ENCODE measurements at places on chromosomes 3 and 15.
A peak's percentile ranks its signal among the peaks of the same experiment; 100 is the strongest.

- no peak for DNase-seq
These were observed 6.0 kb downstream of the UBL7 start for GRCh38 chr15:74454764-74455500.

GRCh38 chr15:20356444-20356910 is 185.1 kb downstream of the GOLGA6L6 start:
- peak; percentile 93 for DNase-seq

- no peak for DNase-seq
These were observed 448.8 kb upstream of the CADM2 start for GRCh38 chr3:84510007-84510406.

DNA sequence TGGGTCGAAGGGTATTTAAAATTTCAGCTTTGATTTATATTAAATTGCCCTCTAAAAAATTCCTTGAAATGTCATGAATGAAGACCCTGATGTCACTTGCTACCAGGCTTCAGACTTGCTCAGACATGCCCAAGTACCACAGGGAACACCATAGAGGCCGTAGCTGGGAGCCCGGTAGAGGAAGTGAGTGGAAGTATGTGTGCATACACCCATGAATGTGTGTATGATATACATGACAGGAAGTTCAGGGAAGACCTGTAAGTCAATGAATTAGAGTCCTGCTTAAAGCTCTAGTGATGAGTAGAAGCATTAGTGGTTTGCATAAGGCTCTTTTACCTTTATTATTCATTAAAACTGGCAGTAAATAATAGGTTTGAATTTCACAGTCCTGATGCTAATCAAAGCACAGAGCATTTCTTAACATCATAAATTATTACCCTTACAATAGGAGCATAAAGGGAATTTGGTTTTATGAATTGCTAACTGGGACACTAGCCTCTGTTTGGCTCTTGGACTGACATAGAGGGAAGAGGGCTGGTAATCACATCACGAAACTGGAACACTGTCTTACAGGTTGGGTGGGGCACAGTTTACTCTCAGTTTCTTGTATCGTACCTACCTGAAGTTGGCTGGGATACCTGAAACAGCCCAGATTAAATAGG is 144.4 kb downstream of the CHST2 start:
- DNase-seq: no peak

DNA sequence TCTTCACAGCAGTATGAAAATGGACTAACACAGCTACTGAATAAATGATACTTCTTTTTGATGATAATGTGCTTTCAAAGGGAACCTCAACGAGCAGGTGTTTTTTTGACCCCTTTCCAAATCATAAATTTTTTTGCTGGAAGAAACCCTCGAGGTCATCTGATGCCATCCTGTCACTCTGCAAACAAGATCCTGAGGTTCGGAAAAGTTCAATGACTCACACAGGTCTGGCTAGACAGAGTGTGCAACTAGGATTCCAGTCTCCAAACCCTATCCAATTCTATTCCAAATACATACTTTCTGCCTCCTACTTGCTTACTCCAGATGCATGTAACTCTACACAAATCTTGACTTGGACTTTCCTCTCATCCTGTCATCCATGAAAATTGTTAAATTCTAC is 124.7 kb downstream of the NEDD4 start:
- no peak for DNase-seq

- DNase-seq: no peak
These were observed 44.6 kb downstream of the LRRC28 start for GRCh38 chr15:99295840-99296239.

DNA sequence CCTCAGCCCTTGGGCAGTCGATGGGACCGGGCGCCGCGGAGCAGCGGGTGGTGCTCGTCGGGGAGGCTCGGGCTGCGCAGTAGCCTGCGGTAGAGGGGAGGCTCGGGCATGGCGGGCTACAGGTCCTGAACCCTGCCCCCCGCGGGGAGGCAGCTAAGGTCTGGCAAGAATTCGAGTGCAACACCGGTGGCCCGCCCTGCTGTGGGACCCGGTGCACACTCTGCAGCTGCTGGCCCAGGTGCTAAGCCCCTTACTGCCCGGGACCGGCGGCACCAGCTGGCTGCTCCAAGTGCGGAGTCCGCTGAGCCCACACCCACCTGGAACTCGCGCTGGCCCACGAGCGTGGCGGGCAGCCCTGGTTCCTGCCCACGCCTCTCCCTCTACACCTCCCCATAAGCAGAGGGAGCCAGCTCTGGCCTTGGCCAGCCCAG is 377.7 kb upstream of the RBMS3 start:
- DNase-seq: no peak

- DNase-seq: no peak
These were observed 397 bp downstream of the PLXND1 start for GRCh38 chr3:129605922-129606635.

DNA sequence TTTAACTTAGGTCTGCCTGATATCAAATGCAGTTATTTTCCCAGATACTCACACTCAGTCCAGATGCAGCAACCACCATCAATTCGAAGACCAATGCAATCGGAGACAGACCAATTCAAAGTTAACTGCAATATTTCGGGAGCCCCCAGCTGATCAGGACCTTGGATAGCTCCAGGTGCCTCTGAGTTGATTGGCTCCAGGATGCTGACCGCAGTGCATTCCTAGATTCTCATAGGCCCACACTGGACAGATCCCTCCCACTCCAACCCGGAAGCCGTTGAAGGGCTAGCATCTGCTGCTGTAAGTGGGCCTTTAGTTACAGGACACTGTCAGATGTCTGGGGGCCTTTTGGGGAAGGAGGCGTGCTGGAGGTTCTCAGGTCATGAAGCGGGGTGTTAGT is 89.5 kb upstream of the ATP2B2 start:
- DNase-seq: peak; percentile 32

- DNase-seq: no peak
These were observed 24.7 kb downstream of the EOGT start for GRCh38 chr3:68988740-68989139.

DNA sequence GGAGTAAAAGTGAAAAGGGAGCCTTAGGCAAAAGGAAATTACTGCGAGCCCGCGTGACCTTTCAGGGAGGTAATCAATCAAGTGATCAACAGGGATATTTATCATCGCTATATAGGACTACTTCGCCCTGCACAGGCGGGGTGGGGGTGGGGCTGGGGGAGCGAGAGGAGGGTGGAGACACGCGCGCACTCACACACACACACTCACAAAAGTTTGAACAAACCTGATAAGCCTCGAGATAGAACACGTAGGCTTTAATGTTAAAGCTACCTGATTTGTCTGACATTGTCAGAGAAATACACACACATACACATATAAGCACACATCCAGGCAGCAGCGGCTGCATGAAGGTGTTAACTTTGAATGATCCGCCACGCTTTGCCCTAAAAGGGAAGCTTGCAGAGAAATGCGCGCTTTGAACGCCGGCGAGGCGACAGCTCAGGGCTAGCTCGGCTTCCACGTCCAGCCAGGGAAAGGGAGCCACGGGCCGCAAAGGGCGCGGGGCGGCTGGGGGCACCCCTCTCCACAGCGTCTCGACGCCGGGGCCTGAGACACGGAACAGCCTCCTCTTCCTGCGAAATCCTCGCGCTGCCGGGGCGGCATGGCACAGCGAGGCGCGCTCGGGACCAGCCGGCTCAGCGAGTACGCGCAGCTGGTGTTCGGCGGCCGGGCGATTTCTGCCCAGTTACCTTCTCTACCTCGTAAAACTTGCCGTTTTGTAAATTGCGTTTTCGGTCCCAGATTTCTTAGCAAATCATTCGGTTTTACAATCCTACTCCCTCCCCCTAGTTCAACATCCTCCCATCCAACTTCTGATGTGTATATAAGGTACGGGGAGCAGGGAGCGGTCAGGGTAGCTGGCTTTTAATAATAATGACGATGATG is 4.8 kb upstream of the MECOM start:
- DNase-seq: no peak

DNA sequence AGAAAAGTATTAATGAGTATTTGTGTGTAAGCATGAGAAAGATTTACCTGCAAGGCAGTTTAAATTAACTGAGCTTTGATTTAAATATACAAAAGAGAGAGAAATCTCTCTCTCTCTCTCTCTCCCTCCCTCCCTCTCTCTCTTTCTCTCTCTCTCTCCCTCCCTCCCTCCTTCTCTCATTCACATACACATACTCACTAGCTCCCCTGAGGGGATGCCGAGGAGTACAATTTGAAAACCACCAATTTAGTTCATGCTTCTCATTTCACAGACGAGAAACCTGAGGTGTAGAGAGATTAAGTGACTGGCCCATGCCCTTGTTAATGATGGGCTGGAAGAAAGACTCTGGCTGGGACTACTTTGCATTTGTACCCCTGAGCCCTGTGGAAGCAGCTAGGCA is 59.4 kb downstream of the MECOM start:
- no peak for DNase-seq

GRCh38 chr3:159796226-159796625 is 192.4 kb upstream of the IL12A start:
- no peak for DNase-seq

DNA sequence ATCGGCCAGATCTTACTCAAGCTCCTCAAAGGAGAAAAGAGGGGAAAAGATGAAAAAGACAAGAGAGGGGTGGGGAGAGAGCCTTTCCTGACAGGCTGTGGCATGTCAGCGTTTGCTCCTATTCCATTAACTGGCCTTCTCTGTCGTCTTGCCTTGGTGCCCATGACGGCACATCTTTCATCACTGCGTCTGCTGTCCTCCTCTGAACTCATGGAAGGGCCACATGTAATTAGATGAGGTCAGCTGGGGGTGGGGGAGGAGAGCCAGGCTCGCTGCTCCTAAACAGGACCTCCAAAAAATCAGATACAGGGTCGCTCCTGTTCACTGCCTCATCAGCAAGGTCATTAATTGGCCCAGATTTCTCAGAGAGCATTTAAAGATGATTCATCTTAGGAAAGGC is 49.7 kb downstream of the LRTM1 start:
- no peak for DNase-seq

- no peak for DNase-seq
These were observed 69.4 kb downstream of the SCN10A start for GRCh38 chr3:38746641-38747040.

DNA sequence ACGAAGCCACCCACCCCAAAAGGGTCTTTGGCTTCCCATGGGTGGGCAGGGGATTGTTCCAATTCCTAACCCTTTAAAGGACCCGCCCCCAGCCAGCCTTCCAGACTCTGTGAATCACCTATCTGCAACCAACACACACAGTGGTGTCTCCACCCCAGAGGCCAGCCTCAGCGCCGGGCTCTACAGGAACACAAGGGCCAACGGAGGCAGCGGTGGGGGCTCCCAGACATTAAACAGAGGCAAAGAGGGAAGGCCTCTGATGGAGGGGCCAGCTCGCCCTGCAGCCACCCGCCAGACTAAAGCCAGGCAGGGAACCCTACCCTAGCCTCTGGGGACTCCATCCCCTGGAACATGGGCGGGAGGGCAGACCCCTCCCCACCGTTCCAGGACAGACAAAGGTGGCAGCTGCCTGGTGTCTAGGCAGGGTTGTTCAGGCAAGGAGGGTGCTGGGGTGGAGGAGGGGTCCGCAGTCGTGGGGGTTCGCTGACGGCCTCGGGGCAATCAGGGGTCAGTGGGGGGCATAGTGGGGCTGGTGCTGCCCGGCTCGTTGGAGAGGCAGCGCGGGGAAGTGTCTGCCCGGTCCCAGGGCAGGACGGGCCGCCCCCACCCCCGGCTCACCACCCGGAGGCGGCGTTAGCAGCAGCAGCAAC is 448 bp downstream of the SHISA5 start:
- DNase-seq: no peak

- DNase-seq: no peak
These were observed 124.5 kb downstream of the MAGI1 start for GRCh38 chr3:65914032-65914739.

DNA sequence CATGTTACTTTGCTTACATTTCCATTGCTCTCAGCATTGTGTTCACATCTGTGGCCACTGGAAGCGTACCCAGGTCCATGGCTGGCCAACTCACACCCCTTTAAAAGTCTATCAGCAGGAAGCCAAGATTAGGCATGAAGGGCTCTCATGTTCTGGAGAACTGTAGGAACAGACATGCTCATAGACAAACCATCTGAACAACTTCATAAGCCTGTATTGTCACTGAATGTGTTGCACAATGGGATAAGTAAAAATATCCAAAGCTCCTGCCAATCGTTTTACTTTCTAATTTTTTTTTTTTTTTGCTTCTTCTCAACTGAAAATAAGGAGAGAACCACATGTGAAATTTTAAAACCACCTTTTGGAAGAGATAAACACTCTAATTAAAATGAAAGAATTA is 6.4 kb downstream of the RPLP1 start:
- no peak for DNase-seq

DNA sequence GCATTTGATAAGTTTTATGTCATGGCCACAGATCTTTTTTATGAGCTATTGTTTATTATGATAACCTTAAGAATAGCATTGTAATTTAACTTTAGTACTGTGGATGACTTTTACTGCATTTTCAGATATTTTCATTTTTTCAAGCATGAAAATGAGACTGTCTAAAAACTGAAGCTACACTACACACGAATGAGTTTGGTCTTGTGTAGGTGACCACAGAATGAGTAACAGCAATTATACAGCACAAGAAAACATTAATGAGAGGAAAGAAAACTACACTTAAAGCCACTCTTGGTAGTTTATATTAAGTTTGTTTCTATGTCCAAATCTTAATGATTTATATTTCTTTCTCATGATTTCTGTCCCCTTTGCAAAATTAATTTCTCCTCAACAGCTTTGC is 809.2 kb downstream of the NAALADL2 start:
- no peak for DNase-seq

- no peak for DNase-seq
These were observed 1.7 kb downstream of the NMNAT3 start for GRCh38 chr3:139676108-139676507.

DNA sequence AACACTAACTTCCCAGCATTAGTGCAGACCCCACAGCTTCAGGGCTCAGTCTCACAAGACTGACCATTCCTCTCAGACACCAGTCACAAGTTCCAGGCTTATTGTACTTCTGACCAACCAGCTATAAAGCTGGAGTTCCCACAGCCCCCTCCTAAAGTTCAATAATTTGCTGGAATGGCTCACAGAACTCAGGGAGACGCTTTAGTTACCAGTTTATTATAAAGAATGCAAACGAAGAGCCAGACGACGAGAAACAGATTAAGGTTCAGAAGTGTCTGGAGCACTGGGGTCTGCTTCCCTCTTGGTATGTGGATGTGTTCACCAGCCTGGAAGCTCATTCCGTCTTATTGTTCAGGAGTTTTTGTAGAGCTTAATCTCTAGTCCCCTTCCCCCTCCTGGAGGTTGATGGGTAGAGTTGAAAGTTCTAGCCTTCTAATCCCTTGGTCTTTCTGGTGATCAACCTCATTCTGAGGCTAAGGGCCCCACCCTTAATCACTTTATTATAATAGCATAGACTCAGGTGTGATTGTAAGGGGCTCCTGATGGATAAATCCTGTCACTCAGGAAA is 4.8 kb upstream of the CSRNP1 start:
- DNase-seq: no peak

GRCh38 chr3:126654571-126655383 is at the start of gene TXNRD3:
TXNRD3 (minus strand) TSS chr3:126655124.
- DNase-seq: peak; percentile 26

- DNase-seq: no peak
These were observed 990 bp upstream of the ZNF148 start for GRCh38 chr3:125375950-125376679.

DNA sequence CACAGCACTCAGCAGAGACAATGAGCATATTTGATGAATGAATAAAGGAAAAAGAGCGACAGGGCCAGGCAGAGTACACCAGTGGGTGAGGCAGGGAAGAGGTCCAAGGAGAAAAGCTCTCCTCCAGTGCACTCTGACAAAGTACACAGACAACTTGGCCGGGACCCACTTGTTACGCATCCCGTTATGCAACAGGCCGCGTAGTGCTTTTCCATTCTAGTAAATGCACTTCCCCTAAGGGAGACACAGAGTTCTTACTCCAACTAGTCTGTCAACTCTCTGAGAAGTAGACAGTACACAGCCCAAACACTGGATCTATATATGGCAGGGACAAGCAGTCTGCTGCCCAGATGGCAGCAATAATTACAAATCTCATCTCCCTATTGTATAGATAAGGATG is 18.5 kb downstream of the LARP6 start:
- no peak for DNase-seq
